A549 treated with ZK216348 at 1 μM for 4 hours (cell line): ENCODE measurements at places on chromosomes 13 and 19. TPM values are rescaled to one million over a fixed set of nuclear protein-coding genes. Genes with fewer than 3 reads are reported as not detected.

TARM1 gene
- total RNA-seq = not detected in 5 replicates

ZNF576 gene
- total RNA-seq = 12.5 to 21.0 TPM (median 19.4 TPM) in 5 replicates

GPALPP1 gene
- total RNA-seq = 8.8 to 15.9 TPM (median 10.9 TPM) in 5 replicates

NOVA2 gene
- 0.21 to 0.38 TPM (median 0.29 TPM) in 5 replicates for total RNA-seq

CACNG8 gene
- total RNA-seq = 0.83 to 1.4 TPM (median 1.4 TPM) in 5 replicates

KIR3DL1 gene
- not detected in 5 replicates for total RNA-seq

TMEM255B gene
- total RNA-seq = 0.86 to 1.2 TPM (median 1.1 TPM) in 5 replicates

DACT3 gene
- total RNA-seq = 0.14 to 0.74 TPM (median 0.38 TPM) in 5 replicates

CBY2 gene
- total RNA-seq = not detected in 5 replicates

APOC1 gene
- 106 to 124 TPM (median 109 TPM) in 5 replicates for total RNA-seq

APC2 gene
- total RNA-seq = 0.78 to 2.1 TPM (median 1.8 TPM) in 5 replicates

SIGLEC8 gene
- not detected in 5 replicates for total RNA-seq

CLEC4G gene
- total RNA-seq = not detected in 5 replicates

RYR1 gene
- 3.0 to 7.3 TPM (median 5.6 TPM) in 5 replicates for total RNA-seq

OVOL3 gene
- total RNA-seq = 0.23 TPM in 1 of 5 replicates, not detected in the others

CCDC106 gene
- total RNA-seq = 12.8 to 19.3 TPM (median 18.8 TPM) in 5 replicates

CEACAM3 gene
- not detected in 5 replicates for total RNA-seq

SCN1B gene
- 9.7 to 20.8 TPM (median 20.6 TPM) in 5 replicates for total RNA-seq

CCDC169 gene
- 0.28 to 0.74 TPM (median 0.35 TPM) in 5 replicates for total RNA-seq

SYNE4 gene
- 0.07 to 0.33 TPM (median 0.23 TPM) in 4 of 5 replicates, not detected in the other for total RNA-seq

CYP4F8 gene
- not detected in 5 replicates for total RNA-seq

NCR1 gene
- not detected in 5 replicates for total RNA-seq

FGF21 gene
- total RNA-seq = not detected in 5 replicates

LRRC63 gene
- total RNA-seq = 0.13 TPM in 1 of 5 replicates, not detected in the others

HSPB6 gene
- 0.15 to 0.33 TPM (median 0.25 TPM) in 5 replicates for total RNA-seq

PTH2 gene
- total RNA-seq = not detected in 5 replicates

ZNF880 gene
- total RNA-seq = 0.16 to 1.8 TPM (median 0.70 TPM) in 5 replicates

ZNF534 gene
- total RNA-seq = not detected in 5 replicates

CNFN gene
- 35.4 to 51.0 TPM (median 43.8 TPM) in 5 replicates for total RNA-seq

SLC25A42 gene
- 0.19 to 1.1 TPM (median 0.87 TPM) in 5 replicates for total RNA-seq

NLRP7 gene
- 0.08 TPM in 1 of 5 replicates, not detected in the others for total RNA-seq

LINGO3 gene
- not detected in 5 replicates for total RNA-seq

ZNF492 gene
- total RNA-seq = not detected in 5 replicates

SHISA7 gene
- not detected in 5 replicates for total RNA-seq

FXYD5 gene
- total RNA-seq = 175 to 239 TPM (median 233 TPM) in 5 replicates

USHBP1 gene
- total RNA-seq = not detected in 5 replicates

C19orf18 gene
- total RNA-seq = not detected in 5 replicates

ZNF440 gene
- 0.06 to 0.13 TPM in 2 of 5 replicates, not detected in the others for total RNA-seq

LILRA1 gene
- total RNA-seq = not detected in 5 replicates

SBSN gene
- total RNA-seq = 2.6 to 4.4 TPM (median 3.2 TPM) in 5 replicates

KIR3DL2 gene
- not detected in 5 replicates for total RNA-seq

KLF16 gene
- 11.6 to 34.9 TPM (median 29.3 TPM) in 5 replicates for total RNA-seq

ZNF99 gene
- total RNA-seq = not detected in 5 replicates

ZSCAN1 gene
- not detected in 5 replicates for total RNA-seq
